ENCODE measurements at places on chromosomes 4 and X.
A peak's percentile ranks its signal among the peaks of the same experiment; 100 is the strongest.

DNA sequence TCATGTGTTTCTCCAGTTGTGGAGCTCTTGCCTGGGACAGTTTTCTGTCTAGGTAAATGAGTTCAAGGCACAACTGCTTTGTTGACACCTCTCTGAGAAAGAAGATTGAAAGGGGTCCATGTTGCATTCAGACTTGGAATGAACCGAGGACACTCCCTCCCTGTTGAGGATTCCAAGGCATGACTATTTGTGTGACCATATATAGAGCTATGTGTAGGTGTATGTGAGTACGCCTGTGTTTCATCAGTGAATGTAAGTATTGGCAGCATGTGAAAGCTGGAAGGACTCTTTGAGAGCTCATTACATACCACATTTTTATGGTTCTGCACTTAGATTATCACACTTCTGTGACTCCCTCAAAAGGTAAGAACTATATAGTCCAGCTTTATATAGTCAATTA is 3.4 kb downstream of the HEPH start:
- peak; percentile 1 for DNase-seq

GRCh38 chr4:25770847-25771246 is 91.9 kb downstream of the SEL1L3 start:
- DNase-seq: no peak

GRCh38 chr4:157895205-157895604 is 277.6 kb downstream of the GASK1B start:
- DNase-seq: no peak

GRCh38 chr4:41865981-41866798 is 69.0 kb upstream of the TMEM33 start:
- no peak for DNase-seq

DNA sequence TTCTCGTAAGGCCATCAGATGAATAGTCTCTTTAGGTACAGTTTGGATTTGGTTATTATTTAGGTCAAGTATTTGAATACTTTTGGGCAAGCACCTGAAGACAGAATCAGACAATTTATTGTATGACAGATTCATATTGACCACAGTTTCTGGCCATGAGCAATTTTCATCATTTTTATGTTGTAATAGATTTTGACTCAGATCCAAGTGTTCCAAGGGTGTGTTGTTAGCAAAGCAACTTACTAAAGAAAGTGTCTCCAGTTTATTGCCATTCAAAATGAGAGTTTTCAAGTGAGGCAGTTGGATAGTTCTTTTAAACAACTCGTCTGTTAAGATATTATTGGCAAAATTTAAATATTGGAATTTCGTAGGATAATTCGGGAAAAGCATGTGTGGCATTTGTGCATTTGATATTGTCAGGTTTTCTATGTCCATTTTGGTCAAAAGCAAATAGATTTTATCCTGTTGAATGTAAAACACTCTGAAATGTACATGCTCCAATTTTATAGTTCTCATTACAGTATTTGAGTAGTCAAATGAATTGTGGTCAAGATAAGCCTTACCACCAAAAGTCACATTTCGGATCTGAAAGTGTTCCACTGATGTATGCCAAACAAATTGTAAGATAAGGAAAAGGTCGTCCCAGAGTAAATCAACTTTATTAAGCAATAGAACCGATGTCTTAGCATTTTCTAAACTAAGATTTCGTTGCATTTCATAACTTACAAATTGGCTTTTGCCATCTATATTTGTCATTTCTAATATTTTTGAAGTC is 8.4 kb downstream of the TLR10 start:
- DNase-seq: no peak

GRCh38 chr4:37889849-37890800 is 759 bp upstream of the TBC1D1 start:
- DNase-seq: no peak

DNA sequence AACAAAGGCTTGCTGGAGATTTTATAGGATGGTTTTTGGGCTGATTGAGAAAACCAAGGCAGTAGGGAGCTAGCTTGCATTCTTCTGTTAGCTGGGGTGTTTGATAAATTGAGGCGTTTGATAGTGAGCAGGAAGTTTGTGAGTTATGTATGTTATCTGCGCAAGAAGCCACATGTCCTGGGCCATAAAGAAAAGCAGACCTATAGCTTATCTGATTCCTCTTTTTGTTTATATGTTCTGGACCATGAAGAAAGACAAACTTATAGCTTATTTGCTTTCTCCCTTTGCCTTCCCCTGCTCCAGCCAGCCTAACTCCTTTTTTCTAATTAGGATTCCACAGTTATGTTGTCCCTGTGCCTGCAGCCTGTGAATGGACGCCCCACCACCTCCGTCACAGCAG is 9.2 kb downstream of the HNRNPH2 start:
- DNase-seq: no peak

DNA sequence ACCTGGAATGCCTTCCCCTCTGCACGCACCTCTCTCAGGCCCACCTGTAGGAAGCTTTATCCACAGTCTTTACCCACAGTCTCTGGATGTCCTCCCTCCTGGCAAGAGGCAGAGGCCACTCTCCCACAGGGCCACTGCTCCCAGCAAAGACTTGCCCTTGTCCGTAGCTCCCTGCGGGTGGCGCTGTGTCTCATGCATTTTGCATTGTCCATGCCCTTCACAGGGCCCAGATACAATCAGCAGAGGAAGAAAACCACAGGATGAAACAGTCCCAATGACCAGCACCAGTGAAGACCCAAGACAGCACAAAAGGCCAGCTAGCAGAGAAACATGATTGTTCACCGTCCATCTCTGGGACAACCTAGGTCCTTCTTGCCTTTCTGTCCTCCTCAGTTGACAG is 2.1 kb upstream of the NSG1 start:
- DNase-seq: no peak

GRCh38 chr4:12421364-12421763 is 992.7 kb upstream of the HS3ST1 start:
- no peak for DNase-seq

DNA sequence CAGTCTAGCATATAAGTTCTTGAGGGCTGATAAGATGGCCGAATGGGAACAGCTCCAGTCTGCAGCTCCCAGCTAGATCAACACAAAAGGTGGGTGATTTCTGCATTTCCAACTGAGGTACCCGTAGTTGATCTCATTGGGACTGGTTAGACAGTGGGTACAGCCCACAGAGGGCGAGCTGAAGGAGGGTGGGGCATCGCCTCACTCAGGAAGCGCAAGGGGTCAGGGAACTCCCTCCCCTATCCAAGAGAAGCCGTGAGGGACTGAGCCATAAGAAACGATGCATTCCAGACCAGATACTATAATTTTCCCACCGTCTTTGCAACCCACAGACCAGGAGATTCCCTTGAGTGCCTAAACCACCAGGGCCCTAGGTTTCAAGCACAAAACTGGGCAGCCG is 109.0 kb downstream of the RPS6KA6 start:
- no peak for DNase-seq

- DNase-seq: peak; percentile 55
Measured at GRCh38 chrX:46573331-46573891, at the start of gene CHST7. TSS of gene CHST7 (plus strand) at chrX:46573765. CDS start at chrX:46573932, 167 bp downstream.

GRCh38 chr4:2337131-2337723 is 75.3 kb upstream of the MXD4 start:
- DNase-seq: no peak

DNA sequence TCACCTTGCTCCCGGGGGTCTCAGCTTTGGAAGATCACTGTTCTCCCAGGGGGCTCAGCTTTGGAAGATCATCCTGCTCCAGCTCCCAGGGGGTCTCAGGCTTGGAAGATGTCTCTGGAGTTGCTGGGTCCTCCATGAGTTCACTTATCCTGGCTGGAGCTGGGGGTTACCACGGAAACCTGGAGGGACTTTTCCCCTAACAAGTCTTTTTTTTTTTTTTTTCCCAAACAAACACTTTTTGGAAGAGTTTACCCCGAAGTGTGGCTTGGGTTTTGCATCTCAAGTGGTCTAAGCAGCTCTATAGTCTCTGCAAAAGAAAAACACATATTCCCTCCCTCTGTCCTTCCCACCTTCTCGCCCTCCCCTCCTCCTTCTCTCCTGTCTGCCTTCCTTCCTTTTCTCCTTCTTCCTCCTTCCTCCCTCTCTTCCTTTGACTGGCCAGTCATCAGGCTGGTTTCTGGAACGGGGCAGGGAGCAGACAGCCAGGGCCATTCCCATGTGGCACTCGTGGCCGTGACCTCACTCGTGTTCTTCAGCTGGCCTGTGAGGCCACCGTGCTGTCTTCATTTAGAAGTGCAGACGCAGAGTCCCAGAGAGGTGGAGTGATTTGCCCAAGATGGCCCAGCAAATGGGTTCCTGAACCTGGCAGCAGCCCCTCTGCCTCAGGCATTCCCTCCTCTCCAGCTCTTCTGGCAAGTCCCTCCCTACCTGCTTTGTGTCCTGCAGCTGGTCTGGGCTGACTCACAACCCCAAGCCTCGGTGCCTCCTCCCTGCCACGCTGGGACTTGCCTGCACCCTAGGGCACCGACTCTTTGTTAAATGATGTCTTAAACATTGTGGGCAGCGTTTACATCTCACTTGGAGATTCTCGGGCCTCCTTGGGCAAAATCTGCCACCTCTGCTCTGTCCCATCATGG is 25.9 kb upstream of the HMX1 start:
- no peak for DNase-seq

GRCh38 chrX:54043056-54043455 is 1.2 kb downstream of the PHF8 start:
- no peak for DNase-seq

- no peak for DNase-seq
Measured at GRCh38 chr4:166146806-166147540, 273.9 kb downstream of the TLL1 start.

- no peak for DNase-seq
Measured at GRCh38 chr4:7854216-7854615, 85.4 kb downstream of the AFAP1 start.

DNA sequence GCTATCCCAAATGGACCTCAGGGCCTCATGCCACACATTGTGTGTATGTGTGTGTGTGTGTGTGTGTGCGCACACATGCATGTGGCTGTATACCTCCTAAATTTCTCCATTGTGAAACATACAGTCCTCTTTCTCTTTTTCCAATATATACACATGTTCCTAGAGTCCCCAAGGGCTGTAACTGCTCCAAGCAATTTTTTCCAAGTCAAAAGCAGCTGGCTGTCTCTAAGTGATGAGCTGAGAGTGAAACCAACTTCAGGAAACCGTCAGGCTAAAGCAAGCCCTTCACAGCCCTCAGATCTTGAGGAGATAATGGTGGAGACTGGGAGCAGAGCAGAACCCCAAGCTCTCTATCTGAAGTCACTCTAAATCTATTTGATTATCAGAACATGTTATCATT is 496.1 kb upstream of the DIPK2B start:
- no peak for DNase-seq

- DNase-seq: no peak
Measured at GRCh38 chr4:158490629-158491028, 31.1 kb upstream of the RXFP1 start.

GRCh38 chrX:41022566-41022965 is 62.7 kb upstream of the USP9X start:
- DNase-seq: peak; percentile 39

GRCh38 chrX:110219920-110220319 is 98.0 kb downstream of the AMMECR1 start:
- peak; percentile 44 for DNase-seq

DNA sequence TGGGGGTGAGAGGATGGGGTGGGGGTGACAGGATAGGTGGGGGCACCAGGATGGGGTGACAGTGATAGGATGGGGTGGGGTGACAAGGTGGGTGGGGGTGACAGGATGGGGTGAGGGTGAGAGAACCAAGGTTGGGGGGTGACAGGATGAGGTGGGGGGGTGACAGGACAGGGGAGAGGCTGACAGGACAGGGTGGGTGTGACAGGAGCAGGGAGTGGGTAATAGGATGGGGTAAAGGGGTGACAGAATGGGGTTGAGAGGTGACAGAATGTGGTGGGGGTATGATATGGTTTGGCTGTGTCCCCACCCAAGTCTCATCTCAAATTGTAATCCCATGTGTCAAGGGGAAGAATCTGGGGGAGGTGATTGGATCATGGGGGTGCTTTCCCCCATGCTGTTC is 26.0 kb downstream of the RNF212 start:
- no peak for DNase-seq

DNA sequence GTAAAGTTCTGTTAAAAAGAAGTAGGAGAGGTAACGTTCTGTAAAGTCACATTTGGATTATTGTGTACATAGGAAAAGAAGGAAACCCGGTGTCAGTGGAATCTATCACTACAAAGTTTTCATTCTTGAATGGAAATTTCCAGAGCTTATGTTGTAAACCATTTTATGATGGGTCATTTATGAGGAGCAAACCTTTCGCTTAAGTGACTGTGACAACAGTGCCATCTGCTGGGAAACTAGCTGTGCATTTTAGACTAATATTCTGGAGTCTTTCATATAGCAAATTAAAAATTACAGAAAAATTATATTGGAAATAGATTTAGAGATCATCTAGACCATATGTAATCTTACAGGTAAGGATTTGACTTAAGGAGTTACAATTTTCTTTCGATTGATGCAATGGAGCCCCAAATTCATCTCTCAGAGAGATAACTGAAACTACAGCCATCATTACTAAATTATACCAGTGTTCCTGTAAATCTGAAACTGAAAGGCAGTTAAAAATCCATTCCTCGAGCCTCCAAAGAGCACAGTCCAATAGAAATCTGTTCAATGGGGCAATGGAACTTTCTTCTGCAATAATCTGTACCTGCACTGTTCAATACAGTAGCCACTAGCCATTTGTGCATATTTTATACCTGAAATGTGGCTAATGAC is 26.9 kb downstream of the ASB9 start:
- peak; percentile 22 for DNase-seq

GRCh38 chr4:35164063-35164462 is 1080.3 kb downstream of the ARAP2 start:
- no peak for DNase-seq

DNA sequence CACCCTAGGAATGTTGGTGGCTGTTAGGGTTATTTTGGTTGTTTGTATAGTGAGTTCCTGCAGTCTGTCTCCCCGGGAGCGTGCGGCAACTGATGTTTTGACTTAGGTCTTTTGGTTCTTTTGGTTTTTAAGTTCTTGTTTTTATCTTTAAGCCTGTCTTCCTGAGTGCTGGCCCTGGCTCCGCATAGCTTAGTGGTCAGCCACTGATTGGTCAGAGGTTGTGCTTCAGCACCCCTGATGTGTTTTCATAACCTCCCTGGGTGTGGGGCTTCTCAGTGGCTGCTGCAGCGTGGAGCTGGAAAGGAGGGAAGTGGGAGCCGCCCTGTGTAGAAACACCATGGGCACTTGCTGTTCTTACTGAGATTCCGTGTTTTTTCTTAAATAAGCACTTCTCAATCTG is 5.1 kb downstream of the PIGG start:
- peak; percentile 26 for DNase-seq

- DNase-seq: peak; percentile 54
Measured at GRCh38 chr4:55318175-55319129, 27.6 kb upstream of the SRD5A3 start.
